NCI-H1048 (cell line): ENCODE measurements at places on chromosomes 1 and 21.

DNA sequence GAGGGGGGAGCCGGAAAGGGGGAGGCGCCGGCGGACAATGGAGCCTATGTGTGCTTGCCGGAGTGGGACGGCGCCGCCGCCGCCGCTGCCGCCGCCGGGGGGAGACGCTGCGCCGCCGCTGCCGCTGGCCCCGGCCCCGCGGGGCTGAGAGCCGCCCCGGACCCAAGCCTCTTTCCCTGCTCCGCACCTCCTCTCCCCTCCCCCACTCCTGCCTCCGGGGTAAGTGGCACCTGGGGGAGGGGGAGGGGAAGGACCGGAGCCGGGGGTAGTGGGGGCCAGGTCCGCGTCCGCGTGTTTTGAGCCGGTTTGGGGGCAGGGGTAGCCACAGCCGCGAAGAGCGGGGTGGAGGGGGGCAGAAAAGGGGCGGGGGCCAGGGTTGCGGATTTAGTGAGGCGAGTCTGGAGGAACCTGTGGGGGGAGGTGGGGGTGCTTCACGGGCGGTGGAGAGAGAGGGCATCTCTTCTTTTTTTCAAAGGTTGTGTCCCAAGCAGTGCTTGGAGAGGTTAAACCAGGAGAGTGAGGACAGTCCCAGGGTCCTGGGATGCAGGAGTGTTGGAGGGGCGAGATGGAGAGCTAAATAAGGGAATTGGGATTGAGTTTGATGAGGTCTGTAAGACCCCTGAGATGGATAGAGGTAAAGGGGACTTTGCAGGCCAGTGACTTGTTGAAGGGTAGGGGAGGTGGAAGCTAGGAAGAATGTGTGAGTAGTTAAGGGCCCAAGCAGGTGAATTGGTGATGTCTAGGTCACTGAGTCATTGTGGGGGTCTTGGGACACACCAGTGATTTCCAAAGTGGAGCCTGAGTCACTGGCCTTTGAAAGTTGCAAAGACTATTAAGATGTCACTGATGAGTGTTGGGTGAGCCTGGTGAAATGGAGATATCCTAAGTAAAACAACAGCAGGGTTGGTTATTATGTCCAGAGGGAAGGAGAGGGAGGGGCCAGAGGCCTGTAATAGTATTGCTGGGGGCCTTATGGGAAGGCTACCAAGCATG lies 59.1 kb downstream of the BCL9 start:
- DNase-seq = no peak

DNA sequence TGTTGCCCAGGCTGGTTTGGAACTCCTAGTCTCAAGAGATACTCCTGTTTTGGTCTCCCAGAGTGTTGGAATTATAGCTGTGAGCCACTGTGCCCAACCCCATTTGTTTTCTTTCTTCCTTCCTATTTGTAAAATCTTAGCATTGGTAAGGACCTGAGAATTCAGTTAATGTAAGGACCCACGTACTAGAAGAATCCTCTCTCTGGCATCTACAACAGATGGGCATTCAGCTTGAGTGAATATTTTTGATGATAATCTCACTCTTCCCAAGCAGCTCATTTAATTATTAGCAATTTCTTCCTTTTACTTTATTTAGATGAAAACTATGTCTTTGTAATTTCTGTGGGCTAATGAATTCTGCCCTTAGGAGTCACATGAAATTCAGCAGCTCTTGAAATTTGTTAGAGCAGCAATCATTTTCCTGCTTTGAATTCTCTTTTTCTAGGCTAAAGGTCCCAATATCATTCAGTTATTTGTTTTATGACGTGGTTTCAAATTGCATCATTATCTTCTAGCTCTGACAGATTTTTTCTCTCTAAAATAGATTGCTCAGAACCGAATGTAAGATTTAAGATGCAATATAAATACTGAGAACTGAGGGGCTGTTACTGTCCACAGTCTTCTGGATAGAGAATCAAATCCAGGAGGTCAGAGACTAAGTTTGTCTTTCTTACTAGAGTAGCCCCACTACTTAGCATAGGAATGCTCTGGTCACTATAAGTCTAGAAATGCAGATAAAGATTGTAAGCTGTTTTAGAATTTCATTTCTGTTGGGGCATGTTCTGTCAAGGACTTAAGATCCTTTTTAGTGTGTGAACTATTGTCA lies 59.4 kb downstream of the EPB41 start:
- no peak for DNase-seq

DNA sequence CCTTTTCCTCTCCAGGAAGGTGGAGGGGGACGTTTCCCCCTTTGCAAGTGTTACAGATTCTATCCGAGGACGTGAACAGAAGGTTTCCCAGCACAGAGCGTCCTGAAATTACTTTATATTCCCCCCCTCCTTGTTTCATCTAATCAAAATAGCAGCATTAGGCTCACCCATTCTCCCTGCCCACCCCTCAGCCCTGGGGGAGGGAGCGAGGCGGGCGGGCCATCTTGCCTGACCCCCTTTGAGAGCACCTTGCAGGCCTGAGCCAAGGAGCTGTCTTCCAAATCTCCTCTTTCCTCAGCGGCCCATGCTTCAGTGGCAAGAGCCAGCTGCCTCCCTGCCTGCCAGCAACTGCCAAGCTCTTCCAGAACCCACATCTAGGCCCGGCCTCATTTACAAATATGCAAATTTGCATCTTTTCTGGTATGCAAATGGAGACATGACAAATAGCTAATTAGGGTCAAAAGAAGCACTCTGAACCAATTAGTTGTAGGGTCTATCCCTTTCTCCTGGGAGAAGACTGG lies 69.1 kb upstream of the POU3F1 start:
- no peak for DNase-seq

DNA sequence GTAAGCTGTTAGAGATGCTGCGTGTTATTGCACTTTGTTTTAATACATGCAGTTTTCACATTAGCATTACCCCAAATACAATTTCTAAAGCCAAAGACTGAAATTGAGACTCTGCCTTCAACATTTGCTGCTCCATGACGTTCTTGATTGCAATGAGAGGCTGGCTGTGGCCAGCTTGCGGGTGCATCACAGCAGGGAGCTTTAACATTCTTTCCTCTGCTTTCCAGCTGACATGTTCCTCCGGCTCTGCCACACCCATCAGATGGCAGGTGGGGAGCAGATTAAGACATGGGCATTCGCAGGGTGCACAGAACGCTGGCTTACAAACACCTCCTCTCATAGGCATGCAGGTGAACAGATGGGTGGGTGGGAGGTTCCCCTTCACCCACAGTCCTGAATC lies 314.1 kb downstream of the DISC1 start:
- DNase-seq = no peak
